ENCODE measurements at places on chromosomes 1 and 21.

GRCh38 chr1:203117611-203118575 lies 9.6 kb upstream of the ADORA1 start:
- DNase-seq = no peak

DNA sequence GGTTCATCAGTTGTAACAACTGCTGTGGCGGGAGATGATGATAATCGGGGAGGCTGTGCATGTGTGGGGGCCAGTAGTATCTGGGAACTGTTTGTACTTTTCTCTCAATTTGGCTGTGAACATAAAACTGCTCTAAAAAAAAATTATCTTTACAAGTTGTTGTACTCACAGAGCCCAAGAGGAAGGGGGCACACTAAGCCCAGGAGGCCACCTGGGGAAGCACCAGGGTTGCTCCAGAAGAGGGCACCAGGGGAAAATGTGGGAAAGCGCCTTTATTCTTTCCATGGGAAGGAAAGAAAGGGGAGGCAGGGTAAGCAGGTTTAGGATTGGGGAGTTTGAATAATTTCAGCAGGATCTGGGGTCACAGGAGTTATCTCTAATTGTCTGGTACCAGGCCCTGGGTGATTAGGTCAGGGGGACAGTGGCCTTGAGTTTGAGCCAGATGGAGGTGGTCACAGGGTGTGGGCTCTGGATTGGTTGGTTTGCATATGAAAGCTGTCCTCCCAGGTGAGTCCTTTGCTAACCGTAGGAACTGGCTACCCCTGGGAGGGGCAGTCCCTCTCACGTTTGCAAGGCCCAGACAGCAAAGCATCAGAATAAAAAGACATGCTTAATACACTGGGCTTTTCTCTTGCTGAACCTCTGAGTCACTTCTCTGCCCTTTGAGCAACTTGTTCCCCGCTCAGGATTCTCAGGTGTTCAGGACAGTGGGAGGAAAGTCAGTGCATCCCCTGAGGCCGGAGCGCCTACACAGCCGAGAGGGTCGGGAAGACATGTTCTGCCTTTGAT lies 11.2 kb downstream of the MYOC start:
- DNase-seq = no peak

DNA sequence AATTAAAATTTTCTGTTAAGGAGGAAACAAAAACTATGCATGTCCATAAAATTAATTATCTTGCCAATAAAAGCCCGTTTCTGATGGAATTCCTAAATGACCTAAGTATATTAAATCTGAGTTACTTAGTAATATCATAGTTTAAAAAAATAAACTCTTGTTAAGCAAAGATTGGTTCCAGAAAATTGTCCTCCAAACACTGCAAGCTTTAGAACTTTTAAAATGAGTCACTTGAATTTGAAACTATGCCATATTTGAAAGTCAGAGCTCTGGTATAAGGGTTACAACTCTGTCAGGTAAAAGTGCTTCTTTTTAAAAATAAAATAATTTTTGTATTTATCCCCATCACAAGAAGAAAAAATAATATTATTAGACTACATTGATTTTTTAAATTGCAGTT lies 409.5 kb downstream of the PLPP3 start:
- no peak for DNase-seq

- DNase-seq = no peak
Observed at GRCh38 chr1:234409328-234409727, 36.1 kb downstream of the COA6 start.

DNA sequence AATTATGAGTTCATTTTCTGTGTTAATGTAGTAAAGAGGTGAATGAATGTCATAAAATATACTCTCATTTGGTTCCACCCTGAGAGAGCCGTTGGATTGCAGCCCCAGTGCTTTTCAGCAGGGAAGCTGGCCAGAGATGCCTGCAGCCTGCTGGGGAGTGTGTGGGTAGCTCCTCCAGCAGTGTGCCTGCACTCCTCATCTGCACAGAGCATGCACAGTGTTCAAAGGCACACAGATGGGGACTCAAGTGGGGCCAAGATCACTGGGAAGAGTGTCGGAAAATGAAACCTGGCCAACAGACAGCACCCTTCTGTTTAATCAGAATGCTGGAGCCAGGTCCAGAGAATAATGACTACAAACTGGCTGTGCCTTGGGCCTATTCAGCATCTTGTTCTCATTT lies 206.8 kb downstream of the ST6GALNAC3 start:
- no peak for DNase-seq

DNA sequence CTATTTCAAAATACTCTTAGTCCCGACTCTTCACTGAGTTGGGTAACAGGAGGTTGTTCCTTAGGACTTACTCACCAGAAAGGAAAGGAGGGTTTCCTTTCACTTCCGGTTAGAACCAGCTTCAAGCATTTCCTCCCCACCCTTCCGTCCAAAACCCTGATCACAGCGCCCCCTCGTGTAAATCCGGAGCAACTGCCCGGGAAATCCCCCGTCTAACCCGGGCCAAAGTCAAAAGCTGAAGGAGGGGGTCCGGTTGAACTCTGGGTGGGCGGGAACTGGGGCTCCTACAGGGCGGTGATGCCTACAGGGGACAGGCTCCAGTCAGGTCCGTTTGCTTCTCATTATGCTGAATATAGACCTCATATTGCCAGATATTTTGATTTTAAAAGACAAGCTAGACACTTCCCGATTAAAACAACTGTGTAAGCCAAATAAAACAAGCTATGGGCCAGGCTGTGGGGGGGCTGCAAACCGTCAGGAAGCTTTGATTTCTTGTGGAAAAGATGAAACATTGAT lies 15.0 kb upstream of the MTARC2 start:
- DNase-seq = no peak

DNA sequence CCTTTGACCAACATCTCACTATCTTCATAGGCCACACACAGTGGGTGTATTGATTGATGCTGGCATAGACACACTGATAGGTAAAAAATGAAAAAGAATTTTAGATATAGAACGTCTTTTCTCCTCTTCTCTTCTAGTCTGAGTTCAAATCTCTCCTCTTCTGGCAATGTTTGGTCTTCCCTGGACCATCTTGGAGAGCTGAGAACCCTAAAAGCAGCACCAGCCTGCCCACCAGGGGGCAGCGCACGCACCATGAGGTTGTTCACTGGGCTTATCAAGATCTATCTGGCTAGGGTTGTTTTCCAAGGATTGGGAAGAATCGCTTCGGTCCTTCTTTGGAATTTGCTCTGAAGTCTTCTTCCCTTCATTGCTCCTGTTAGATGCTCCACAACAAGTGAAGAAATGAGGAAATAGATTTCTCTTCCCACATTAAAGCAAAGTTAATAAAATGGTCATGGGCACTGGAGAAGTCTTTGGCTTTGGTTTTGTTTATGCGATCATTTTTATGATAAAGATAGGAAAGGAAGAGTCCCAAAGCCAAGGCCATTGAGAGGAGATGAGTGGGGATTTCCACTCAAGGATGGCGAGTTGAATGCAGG lies 104.0 kb upstream of the OLIG2 start:
- DNase-seq = peak; percentile 16

DNA sequence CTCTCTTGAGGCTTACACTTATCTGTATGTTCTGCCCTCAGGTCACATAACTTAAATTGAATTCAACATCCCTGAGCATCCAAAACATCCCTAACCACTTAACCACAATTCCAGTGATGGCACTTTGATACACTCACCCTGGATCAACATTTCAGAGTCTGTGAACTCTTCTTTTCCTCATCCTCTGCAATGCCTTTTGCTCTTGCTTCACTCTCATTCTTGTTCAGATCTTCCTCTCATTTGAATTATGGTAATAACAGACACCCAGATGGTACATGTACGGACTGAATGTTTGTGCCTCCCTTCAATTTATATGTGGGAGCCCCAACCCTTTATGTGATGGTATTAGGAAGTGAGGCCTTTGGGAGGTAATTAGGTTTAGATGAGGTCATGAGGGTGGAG lies 33.4 kb downstream of the PTGER3 start:
- DNase-seq = no peak

DNA sequence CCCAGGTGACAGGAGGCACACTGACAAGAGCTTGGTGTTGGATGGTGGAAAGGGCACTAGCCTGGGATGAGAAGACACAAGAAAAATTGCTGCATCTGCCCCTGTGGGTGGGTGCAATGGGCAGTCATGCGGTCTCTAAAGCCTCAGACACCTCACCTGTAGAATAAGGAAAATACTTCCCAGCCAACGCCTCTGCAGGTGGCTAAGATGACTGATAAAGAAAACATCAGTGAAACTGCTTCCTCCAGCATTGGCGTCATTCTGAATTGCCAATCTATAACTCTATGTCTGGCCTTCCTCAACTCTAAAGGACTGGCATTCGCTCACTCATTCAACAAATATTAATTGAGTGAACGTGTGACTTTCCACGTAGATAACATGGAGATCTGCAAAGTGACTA lies 100.4 kb upstream of the F3 start:
- no peak for DNase-seq

- DNase-seq = no peak
Observed at GRCh38 chr21:15031790-15032357, 32.9 kb downstream of the NRIP1 start.

DNA sequence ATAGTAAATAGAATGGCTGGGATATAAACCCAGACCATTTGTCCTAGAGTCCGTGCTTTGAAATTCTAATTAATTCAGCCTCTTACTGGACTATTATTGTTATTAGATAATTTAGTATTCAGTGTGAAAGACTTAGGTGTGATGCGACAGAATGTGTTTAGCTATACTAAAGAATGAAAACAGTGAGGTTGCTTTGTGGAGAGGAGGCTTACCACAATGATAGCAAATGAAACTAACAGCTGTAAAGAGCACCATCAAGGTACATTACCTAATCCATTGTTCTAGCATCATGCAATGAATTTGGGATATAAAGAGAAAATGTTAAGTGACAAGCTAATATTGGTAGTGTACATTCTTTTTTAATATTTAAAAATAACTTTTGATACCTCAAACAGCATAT lies 911.1 kb downstream of the KCNT2 start:
- no peak for DNase-seq

GRCh38 chr1:39080831-39081270 lies 54.7 kb downstream of the NDUFS5 start:
- no peak for DNase-seq

DNA sequence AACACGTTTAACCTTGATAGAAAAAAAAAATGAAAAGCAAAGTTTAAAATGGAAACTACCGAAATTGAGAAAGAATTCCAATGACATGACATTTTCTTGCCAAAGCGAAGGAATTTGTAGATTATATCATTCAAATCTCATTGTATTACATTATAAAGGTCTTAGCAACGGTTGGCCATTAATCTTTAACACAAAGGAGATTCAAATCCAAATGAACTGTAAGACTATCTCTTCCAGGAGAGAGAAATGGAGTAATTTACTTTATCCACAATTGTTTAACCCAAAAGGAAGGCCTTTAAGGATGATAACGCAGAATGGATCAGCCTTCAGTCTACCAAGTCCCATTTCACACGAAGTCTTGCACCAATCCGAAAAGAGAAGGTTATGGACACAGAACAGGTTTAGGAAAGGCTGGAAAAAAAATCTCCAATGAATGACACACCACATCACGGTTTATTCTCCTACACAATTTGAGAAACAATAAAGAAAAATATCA lies 1.5 kb downstream of the ENAH start:
- DNase-seq = no peak

DNA sequence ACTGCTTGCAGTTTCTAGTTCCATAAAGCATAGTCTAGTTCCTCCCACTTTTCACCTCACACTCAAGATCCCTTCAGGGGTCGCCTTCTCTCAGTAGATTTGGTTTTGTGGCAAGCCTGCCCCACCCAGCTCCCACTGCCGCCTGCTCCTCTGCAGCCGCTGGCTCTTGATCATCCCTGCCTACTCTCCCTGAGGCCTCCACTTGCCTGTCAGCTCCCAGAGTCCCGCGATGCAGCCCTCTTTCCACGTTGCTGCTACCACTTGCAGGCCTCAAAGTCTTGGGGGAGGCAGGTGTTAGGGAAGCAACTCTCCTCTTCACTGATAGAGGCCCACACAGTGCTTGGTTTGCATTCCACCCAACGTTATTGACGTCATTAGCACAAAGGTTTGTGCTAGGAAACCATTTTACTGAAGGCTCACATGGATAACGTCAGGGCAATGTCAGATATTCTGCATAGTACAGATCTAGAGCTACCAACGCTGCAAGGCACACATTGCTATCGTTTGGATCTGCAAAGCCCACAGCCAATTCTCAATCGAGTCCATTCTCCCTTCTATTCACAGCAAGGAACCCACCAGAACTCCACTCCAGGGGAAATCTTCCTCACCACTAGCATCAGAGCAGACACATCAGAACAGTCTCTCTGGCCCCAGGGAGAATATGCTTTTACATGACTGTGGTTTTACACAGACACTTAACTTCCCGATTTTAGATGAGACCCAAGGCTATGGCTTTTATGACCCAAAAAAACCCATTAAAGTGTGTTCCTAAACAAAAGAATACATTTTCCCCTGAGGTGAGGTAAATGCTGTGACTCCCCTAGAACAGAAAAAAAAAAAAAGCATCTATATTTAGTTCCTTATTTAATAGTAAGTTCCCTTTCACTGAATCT lies 519.5 kb upstream of the CAMK1G start:
- no peak for DNase-seq

- DNase-seq = no peak
Observed at GRCh38 chr21:41121785-41122415, 46.1 kb upstream of the BACE2 start.

- no peak for DNase-seq
Observed at GRCh38 chr1:156766298-156767100, 836 bp upstream of the PRCC start.

GRCh38 chr21:29462479-29462878 lies 163.8 kb downstream of the BACH1 start:
- DNase-seq = no peak

GRCh38 chr1:12435639-12436344 lies 182.2 kb downstream of the DHRS3 start:
- no peak for DNase-seq

GRCh38 chr1:22290611-22291010 lies 147.7 kb upstream of the WNT4 start:
- no peak for DNase-seq

- no peak for DNase-seq
Observed at GRCh38 chr21:44828362-44829056, 10.6 kb upstream of the SUMO3 start.

DNA sequence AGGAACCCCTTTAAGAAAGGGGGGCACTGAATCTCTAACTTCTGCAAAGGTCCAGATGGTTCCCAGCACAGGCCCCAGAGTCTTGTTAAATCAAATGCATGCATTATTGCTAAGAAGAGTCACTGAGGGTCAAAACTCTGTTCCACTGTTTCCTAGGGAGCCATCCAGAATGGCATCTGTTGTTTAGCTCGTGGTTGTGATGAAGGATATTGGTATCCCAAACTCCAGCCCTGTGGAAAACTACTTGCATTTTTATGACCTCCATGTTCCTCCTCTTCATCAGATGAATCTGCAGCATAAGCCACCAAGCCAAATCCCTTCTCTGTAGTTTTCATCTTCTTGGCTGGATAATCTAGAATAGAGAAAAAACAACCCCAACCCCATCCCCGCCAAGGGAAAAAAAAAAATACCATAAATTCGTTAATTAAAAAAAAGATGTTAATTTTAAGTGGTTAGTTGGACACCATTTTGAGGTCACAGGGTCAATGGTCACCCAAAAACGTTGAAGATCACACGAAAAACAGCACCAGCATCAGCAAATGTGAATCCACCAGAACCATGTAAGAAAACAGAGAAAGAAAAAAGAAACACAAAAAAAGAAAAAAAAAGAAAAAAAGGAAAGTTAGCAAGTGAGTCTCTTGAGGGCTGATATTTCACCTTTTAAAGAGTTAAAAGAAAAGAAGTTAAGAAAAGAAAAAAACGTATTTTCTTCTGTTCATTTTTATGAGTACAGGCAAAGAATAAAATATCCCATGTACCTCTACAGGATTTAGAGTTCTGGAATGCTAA lies 3.0 kb upstream of the RIT1 start:
- no peak for DNase-seq

- no peak for DNase-seq
Observed at GRCh38 chr1:8891401-8891800, 12.9 kb upstream of the ENO1 start.

- DNase-seq = no peak
Observed at GRCh38 chr1:6235296-6235677, 477 bp downstream of the ICMT start.

All from activated gamma-delta T cell (primary cell).